Left kidney (tissue), 8 donors: ENCODE measurements at places on chromosomes 2 and 18. TPM values are rescaled to one million over a fixed set of nuclear protein-coding genes. Genes with fewer than 3 reads are reported as not detected.

DNA sequence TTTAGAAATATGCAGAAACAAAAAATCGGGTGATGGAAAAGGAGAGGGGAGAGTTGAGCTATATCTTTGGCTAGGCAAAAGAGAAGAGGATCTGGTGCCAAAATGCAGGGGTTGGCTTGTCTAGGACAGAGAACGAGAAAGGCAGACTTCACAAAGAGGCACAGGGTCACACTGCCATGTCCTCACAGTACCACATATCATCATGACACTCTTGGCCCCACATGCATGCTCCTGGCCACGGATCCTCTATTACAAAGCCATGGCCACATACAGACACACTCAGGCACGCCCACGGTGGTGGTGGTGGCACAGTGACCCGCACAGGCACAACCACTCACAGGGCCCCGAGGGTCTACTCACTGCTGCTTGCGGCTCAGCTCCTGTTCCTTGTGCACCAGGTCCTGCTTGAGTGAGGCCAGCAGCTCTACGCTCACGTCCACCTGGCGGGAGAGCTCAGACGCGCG lies 15.9 kb downstream of the FBXO41 start:
- no peak for DNase-seq

DNA sequence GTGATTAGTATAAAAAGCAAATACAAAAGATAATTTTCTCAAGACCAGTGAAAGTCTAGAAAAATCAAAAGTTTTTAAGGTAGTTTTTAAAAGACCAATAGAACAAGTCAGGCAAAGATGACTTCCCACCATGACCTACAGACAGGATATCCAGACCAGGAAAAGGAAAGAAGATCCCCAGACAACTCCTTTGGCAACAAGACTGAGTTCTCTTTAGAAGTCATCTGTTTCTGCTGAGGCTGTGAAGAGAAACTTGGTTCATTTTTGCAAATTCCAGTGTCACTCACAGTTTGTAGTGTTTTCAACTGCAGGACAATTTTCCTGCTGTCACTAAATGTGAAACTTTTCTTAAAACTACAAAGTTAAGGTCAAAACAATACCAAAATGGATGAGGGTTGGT lies 240.9 kb upstream of the SIX2 start:
- DNase-seq = no peak

- no peak for DNase-seq
These were observed 46.4 kb upstream of the IL1RL1 start for GRCh38 chr2:102264952-102265351.

GRCh38 chr2:23745726-23746105 lies 181.2 kb downstream of the ATAD2B start:
- DNase-seq = no peak

DNA sequence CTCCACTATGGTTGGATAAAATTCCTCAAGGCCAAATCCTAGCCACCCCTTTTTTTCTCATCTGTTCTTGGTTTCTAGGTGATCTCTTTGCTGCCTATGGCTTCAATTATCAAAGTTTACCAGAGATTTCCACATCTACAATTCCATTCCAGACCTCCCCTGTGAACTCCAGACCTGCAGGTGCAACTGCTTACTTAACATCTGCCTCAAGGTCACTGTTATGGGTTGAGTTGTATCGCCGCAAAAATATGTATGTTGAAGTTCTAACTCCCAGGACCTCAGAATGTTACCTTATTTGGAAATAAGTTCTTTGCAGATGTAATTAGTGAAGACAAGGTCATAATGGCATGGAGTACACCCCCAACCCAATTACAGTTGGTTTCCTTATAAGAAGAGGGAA lies 60.4 kb upstream of the SOS1 start:
- DNase-seq = no peak

- DNase-seq = no peak
These were observed 520.1 kb downstream of the PIK3C3 start for GRCh38 chr18:42475157-42475556.

RGPD4 gene
- 0.03 TPM for polyA plus RNA-seq

ANKRD30B gene
- polyA plus RNA-seq = 0.62 TPM
